ENCODE measurements at places on chromosomes 13 and 19.

DNA sequence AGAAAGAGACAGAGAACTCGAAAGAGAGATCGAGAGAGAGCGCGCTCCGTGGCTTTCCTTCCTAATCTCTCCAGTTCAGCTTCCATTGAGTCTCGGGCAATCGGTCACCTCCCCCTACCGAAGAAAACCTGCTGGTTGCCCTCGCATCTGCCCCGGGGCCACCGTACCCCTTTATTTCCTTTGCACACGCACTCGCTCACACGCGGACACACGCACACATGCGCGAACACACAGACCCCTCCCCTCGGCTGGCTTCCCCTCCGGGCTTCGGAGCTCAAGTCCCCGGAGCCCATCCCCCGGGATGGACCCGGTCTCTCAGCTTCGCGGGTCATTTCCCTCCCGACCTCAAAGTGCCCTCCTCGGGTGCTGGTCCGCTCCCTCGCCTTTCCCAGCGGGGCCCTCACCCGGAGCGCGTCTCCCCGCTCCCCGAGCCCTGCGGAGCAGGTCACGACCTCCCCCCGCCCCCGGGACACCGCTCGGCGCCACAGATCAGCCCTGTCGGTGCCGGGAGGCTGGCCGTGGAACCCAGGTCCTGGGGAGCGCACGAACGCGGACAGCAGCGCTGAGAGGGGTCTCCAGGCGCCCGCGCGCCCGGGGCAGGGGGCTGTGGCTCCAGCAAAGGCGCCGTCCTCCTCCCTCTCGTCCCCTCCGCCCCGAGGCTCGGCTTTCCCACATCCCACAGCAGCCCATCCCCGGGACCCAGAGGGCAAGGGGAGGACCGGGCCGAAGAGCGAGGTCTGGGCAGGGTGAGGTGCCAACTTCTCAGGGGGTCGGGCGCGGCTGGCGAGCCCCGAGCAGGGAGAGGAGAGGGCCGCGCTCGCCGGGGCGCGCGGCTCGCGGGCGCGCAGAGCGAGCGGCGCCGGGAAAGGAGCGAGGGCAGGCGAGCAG lies 1.8 kb downstream of the DACH1 start:
- DNase-seq, result peak; percentile 18

GRCh38 chr13:25494698-25495411 lies 123.1 kb downstream of the ATP8A2 start:
- no peak for DNase-seq

DNA sequence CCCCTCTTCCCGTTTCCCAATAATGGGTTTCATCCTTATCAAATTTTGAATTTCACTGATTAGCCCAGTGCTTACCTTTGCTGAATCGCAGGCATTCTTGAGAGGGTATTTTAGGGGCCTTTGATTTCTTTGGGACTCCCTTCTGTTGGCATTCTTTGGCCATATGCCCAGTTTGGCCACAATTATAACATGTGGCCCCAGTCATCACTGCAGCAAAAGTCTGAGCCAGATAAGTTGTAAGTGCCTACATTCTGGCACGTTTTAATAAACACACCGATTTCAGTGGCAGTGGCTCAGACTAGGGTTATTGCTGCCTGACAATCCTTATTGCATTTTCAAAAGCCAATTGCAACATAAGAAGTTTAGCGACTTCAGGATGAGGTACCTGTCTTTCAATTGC lies 41.4 kb downstream of the ZNF726 start:
- no peak for DNase-seq

DNA sequence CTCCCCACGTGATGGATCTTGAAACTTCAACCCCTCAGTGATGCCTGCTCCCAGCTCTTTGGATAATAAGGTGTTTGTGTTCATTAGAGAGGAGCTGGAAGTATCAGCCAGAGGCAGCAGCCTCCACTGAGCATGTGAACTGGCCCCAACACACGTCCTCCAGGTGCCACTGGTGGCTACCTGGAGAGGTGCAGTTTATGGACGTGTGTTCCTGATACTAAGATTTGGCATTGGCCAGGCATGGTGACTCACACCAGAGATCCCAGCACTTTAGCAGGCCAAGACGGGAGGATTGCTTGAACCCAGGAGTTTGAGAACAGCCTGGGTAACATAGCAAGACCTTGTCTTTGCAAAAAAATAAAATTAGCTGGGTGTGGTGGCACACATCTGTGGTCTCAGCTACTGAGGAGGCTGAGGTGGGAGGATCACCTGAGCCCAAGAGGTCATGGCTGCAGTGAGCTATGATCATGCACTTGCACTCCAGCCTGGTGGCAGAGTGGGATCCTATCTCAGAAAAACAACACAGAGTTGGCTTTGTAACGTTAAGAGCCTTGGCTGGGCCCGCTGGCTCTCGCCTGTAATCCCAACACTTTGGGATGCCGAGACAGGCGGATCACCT lies 34.4 kb downstream of the SLC25A42 start:
- no peak for DNase-seq

DNA sequence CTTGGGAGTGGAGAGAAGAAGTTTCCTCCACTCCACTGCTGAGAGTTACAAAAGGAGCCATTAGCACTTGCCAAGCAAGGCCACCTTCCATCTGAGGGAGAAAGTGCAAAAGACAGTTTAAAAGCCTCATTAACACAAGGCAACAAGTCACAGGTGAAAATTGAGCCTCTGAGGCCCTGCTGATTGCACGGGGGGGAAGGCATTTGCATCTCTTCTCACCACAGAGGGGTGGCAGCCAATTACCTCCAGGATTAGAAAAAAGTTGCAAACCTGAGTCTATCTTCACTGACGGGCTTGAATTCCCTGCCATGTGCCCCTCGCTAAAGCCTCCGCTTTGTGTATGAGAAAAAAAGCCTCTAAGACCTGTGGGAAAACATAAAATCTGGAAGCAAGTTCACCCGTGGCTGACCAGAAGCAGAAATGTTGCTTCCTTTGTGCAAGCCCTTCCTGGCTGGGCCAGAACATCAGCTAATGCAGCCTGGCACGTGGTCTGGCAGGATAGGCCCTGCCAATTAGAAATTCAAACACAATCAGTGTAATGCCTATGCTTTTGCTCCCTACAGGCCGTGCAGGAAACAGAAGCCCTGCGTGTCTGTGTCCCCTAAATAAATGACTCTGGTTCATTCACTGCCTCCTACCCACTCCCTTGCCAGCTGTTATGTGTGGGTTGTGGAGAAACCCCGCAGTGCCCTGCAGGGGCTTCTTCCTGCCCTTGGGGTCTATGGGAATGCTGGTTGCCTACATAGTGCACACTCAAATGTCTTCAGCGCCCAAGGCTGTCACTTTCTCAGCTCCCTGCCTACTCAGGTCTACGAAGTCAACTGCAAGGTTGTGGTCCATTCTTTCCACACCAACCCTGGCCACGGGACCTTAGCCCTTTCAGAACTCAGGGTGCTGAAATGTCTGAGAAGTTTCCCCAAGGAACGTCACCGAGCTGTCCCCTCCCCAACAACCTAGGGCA lies 150.2 kb downstream of the UQCRFS1 start:
- no peak for DNase-seq

GRCh38 chr13:88162076-88162702 lies 491.0 kb downstream of the SLITRK5 start:
- no peak for DNase-seq

- peak; percentile 14 for DNase-seq
Observed at GRCh38 chr13:91399189-91400062, 1.0 kb downstream of the GPC5 start.

DNA sequence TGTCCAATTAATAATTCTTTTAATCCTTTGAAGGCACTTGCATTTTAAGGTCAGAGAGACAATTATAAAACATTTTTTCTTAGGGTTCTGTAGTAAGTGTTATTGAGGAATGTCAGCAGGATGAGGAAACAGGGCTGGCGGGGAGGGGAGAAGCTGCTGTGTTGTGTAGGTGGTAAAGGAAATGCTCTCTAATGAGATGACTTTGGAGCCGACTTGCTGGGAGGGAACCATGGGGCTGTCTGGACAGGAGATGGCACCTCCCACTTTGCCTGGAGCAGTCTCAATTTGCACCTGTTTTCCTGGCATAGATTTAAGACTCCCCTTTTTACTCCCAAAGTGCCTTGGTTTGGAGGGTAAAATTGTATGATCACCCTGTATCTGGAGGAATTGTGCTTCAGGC lies 230.4 kb downstream of the ATP8A2 start:
- no peak for DNase-seq

DNA sequence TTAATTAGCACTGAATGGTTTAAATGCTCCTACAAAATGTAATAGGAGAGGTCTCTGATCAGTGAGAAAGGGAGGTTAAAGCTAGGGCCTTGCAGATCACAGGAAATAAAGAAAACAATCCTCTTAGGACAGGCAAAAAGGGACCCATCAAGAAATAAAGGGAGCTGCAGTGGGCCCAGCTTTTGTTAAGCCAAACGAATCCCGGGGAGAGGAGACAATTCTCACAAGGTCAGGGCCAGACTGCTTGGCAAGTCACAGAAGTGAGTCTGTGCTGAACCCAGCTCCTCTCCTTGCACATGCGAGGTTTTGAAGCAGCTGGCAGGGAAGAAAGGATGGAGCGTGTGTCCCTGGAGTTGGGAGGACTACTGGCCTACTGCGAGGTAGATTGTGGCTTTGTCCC lies 285.8 kb downstream of the COG6 start:
- no peak for DNase-seq

DNA sequence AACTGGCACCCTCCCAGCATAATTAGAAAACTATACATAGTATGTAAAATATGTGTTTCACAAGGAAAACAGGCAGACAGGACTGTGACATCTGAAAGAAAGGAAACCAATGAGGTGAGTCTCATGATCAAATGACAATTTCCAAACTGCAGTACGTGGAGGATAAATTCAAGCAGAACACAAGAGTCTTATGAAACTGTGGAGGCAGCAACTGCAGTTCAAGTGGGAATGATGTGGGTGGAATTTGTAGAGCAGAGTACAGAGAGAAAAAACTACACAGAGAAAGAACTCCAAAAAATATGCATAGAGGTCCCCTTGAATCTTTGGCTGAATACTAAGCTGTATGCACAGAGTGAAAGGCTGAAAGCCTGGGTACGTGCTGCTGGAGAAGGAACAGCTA lies 9.7 kb downstream of the SIGLEC6 start:
- DNase-seq, result no peak

- DNase-seq, result no peak
Observed at GRCh38 chr19:44648631-44649251, 5.0 kb downstream of the PVR start.

DNA sequence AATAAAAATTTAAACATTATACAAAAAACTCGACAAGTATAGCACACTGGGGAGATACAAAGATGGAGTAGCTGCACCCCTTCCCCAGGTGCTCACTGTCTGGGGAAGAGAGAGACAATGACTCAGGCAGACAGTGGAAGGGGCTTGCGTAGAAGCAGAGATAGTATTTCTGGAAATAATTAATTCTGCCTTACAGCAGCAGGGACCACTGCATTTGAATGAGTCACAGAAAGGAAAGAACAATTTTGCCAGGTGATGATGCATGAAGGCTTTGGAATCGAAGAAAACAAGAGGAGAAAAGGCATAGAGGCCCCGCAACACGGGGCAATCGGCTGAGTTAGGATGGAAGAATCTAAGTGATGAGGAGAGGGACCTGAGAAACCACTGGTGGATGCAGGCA lies 447.4 kb downstream of the EFNB2 start:
- DNase-seq, result no peak

DNA sequence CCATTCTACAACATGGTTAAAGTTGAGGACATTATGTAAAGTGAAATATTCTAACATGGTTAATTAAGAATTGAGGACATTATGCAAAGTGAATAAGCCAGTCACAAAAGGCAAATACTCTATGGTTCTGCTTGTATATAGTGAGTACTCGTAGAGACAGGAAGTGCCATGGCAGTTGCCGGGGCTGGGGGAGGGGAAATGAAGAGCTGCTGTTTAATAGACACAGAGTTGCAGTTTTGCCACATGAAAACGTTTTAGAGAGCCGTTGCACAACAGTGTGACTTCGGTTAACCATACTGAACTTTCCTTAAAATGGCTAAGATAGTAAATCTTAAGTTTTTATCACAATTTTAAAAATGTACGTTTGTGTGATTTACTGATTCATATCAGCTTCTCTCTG lies 176.9 kb downstream of the SHISA2 start:
- DNase-seq, result peak; percentile 81

DNA sequence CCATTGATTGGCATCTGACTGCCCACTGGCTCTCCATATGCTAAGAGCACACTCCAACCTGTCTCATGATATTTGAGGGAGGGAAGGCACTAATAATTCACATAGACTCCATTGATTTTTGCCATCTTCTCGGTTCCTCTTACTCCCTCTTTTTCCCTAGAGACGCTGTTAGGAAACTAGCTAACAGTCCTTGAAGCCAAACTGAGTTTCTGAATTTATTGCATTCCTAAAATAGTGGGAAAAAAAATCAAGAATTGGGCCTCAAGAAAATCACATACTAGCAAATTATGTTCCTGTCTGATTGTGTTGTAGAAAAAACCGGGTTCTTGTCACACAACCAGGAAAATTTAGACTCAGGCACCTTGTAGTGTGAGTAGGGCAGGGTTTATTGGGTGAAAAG lies 86.4 kb upstream of the SLC7A1 start:
- DNase-seq, result no peak

DNA sequence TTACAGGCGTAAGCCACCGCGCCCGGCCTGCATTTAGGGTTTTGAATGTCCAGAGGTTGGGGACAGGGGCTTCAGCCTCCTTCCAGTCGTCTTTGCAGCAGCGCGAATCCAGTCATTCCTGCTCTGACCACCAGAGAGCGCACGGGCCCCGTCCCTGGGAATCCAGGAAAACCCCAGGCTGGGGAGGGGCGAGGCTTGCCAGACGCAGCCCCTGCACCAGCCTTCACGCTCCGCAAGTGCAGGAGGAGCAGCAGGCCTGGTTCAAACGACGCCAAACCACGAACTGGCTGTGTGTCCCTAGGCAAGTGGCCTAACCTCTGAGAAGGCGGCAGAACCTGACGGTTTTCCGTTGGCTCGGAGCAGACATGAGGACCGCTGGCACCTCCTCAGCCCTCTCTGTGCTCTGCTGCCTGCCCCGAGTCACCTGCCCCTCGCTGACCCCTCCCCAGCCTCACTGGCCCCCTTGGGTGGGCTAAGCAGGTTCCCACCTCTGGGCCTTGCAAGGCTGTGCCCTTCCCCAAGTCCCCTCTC lies 2.0 kb upstream of the RNF126 start:
- DNase-seq, result peak; percentile 88

DNA sequence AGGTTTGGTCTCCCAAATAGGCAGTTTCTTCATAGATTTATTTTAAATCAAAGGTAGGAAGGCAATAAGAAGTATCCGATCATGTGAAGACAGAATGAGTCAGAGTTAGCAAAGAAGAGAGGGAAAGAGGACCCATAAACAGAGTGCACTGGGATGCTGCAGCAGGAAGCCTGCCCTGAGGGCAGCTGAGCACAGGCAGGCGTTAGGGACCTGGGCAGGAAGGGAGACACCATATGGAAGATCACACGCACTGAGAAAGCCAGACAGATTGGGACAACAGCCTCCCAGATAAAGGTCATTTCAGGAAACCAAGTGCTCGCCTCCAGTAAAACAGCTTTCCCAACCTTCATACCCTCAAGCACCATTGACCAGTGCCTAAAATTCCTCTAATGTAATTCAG lies 598.0 kb downstream of the EFNB2 start:
- DNase-seq, result no peak
